ENCODE measurements at places on chromosomes 5 and 9.

DNA sequence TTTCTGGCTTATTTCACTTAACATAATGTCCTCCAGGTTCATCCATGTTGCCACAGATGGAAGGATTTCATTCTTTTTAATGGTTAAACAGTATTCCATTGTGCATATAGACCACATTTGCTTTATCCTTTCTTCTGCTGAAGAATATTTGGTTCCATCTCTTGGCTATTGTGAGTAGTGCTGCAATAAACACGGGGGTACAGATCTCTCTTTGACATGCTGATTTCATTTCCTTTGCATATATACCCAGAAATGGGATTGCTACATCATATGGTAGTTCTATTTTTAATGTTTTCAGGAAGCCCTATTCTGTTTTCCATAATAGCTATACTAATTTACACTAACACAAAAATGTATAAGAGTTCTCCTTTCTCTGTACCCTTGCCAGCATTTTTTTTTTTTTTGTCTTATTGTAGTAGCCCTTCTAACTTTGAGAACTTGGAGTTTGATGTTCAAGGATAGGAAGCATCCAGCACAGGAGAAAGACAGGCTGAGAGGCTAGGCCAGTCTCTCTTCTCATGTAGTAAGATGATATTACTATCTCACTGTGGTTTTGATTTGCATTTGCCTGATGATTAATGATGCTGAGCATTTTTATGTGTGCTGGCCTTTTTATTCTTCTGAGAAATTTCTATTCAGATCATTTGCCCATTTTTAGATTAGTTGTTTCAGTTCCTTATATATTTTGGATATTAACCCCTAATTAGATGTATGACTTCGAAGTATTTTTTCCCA is 592.2 kb upstream of the ZNF608 start:
- no peak for DNase-seq

GRCh38 chr9:21078702-21079101 is 960 bp upstream of the IFNB1 start:
- DNase-seq: no peak

- DNase-seq: no peak
These were observed 2.7 kb downstream of the CEL start for GRCh38 chr9:133064241-133065069.

DNA sequence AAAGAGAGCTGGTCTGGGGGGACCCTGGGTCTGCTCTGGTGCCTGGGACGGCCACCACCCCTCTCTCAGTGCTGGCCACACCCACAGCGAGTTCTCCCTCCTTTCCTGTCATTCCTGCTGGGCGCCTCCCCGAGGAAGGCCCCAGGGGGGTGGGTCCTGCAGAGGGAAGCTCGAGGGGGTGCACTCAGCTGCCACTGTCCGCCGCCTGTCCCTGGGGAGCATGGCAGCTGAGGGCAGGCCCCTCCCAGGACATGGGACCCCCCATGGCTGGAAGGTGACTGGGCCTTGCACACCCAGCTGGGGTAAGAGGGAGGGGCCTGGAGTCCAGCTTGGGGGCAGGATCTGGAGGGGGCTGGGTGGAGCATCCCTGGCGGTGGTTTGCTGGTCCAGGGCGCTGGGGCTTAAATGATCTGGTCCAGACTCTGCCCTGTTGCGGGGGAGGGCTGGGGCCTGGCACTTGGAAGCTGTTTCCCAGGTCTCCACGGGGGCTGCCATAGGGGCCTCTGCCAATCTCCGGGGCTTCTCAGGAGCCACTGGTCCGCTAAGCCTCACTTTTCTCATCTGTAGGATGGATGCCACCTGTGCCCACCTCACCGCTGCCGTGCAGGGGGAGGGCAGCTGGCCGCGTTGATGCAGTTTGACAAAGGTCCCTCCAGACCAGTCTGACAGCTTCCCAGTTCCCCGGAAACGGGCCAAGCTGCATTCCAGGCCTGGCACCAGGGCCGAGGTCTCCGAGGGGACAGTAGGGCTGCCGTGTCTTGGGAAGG is 6.0 kb upstream of the SLC2A6 start:
- no peak for DNase-seq

- no peak for DNase-seq
These were observed 68.1 kb upstream of the SPIN1 start for GRCh38 chr9:88319936-88320747.

DNA sequence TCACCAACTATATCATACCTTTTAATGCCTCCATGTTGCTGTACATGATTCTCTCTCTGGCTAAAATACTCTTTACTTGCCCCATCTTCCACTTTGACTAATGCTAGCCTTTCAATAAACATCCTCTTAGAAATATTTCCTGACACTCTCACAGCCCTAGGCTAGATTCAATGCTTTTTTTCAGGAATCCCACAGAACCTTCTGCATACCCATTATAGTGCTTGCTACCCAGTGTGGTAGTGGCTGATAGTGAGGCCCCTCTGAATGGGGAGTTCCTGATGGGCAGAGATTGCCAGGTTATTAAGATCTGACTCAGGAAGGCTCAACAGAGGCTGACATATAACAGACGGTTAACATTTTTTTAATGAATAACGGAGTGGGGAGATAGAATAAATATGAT is 11.6 kb downstream of the SSBP2 start:
- no peak for DNase-seq

DNA sequence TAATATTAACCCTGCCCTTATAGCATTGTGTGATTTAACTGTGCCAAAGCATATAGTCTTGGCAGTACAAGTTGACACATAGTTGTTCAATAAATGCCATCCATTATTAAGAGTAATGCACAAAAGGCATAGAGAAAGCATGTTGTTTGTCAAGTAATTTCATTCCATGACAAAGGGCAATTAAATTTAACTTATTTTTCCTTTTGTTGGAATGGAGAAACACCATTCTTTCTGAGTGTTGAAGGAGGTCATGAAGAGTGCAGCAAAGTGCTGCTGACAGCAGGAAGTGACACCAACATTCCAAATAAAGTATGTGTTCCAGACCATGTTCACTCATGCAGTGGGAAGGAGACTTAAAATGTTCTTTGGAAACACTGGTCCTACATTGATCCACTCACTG is 29.1 kb downstream of the ANKDD1B start:
- no peak for DNase-seq

DNA sequence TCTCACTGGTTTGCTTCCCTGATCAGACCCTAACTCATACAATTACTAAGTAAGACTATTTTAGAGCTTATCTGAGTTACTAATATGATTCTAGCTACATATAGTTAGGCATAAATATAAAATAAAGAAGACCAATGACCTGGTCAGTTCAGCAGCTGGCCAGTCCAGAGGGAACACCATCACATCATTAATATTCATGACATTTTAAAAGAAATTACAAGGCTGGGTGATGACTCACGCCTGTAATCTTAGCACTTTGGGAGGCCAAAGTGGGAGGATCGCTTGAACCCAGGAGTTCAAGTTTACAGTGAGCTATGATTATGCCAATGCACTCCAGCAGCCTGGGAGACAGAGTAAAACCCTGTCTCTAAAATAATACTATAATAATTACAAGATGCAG is 37.0 kb upstream of the CDC42SE2 start:
- no peak for DNase-seq

GRCh38 chr9:130587921-130588320 is 8.5 kb downstream of the FUBP3 start:
- DNase-seq: no peak

GRCh38 chr5:35171991-35172390 is 58.3 kb downstream of the PRLR start:
- DNase-seq: no peak

GRCh38 chr9:126611193-126611591 is 2.5 kb upstream of the LMX1B start:
- no peak for DNase-seq

DNA sequence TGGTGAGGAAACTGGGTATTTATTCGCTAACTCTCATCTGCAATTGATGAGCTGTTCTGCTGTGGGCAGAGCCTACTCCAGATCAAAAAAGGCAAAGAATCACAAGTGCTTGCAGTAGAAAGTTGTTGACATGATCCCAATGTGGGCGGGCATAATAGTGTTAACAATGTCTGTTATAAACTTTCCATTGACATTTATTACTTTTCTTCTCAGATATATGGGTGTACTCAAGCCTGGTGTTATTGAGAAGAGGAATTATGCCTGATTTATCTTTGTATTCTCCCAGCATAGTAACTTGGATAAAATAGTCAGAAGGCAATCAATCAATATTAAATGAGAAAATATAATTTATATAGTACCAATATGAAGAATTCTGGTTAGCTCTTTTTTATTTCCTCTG is 47.8 kb downstream of the ZNF474 start:
- DNase-seq: no peak
